Ecto neural progenitor cell (in vitro differentiated cells): ENCODE measurements at places on chromosomes 3 and 15.

DNA sequence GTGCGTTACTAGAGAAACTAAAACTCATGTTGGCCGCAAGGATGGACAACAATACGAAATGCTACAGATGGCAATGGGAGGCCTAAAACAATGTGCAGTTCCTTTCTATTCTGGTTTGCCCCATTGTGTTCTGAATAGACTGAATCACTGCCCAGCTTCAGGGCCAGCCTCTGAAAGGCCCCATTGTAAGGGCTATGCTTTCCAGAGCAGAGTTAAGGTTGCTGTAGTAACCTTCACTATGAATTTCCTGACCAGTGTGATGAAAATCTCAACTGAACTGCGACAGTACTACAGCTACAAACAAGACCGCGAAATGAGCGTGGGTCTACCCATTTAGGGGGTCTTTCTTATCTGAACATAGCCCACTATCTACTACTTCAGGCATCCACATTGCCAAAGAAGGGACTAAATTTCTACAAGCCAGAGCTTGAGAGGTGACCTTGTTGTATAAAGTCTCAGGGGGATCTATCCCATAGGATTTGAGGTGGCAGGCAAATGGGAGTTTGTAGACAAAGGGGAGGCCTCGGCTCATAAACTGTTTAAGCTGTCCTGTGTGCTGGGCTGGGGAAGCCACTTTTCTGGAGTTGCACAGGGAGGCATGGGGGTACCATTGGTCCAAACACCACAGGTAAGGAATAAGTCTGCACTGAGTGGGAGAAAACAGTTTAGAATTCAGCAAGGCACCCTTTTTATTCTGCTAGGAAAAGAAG lies 80.1 kb downstream of the MYO1E start:
- no peak for DNase-seq

DNA sequence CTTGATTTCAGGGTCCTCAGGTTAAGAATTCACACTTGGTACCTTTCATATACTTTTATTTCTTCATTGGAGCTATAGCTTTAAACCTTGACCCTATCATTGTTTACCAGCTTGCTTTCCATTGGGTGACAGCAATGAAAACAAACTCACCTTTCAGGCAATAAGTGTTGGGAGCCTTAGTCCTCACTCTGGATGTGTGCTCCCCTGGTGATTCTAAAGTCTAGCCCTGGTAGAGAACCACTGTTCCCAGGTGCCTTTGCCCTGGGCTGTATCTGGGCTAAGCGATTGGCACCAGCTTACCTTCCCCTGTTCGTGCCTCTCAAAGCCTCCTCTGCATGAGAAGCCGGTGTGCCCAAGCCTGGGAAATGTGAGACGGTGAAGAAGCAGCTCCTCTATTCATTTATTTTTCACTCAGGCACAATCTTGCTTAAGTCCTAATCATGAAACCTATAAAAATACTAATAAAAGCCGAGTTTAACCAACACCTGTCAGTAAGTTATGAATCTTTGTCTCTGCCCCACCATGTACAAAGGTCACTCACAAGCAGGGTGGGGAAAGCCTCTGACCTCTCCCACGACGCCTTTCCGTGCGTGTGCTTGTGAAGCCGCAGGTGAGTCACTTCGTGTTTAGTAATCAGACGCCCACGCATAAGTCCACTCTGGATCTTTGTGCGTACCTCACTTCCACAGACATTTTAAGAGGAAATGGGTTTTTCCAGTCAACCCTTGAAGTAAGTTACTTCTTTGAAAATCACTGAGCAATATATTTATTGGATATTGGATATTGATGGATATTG lies 12.8 kb upstream of the ARRDC4 start:
- no peak for DNase-seq

DNA sequence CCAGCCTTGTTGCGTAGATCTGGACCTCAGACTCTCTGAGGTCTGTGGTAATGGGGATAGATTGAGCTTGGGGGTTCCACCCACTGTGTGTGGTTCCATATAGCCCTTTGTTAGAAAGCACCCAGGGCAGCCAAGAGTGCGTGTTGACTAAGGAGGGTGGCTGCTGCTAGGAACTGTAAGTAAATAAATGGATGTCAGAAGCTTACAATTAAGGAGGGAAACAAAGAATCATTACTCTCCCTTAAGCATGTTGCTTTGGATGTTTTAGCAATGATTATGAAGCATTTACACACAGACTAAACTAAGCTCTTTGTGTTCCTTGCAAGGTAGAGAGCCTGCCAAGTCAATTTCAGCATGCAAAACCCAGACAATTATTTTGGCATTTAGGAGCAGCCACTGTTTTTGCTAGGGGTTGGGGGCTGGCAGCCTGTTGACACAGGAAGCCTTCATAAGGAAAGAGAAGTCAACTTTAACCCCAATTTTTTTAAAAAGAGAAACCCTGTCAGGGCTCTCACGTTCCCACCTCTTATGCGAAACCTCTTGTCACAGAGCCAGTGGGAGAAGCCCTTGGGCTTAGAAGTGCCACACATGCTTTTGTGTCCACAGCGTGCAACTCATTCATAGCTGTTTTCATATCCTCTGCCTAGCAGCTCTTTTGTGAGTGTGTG lies 127.8 kb downstream of the CMSS1 start:
- DNase-seq, result no peak

DNA sequence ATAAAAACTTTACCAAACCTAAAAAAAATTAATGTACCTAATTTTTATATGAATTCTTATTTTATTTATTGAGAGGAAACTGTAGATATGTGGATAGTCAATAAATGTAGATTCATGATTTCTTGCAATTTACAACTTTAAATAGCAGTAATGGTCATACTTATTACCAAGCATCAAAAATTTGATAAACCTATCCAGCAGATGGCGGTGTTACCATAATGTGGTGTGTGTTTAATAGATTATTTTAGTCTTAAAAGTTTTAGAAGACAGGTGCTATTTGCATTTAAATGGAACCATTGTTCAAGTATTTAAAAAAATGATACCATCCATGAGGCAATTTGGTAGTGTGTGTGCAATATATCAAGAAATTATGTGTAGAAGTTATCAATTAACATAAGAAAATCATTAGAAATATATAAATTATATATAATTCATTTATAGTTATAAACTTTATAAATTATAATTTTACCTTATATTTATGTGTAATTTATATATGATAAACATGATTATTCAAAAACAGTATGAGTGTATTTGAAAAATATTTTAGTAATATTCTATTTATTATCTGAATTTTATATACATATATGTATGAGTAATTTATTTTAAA lies 176.0 kb upstream of the BCHE start:
- no peak for DNase-seq

- DNase-seq, result no peak
Observed at GRCh38 chr15:86892774-86893449, 813.2 kb downstream of the AGBL1 start.

DNA sequence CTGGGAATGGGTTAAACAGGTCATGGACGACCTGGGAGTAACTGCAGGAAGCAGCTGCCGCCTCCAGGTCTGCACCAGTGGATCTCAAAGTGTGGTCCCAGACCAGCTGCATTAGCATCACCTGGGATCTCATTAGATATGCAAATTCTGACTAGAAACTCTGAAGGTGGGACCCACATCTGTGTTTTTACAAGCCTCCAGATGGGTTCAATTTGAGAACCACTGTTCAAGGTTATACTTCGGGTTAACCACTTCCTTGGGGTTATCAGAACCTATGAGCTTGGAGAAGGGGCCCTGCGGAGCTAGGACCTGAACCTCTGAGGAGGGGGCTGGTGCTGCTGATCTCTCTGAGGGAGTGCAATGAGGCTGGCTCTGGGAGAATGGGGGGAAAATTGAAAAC lies 324.8 kb upstream of the CTDSPL start:
- DNase-seq, result no peak

- DNase-seq, result no peak
Observed at GRCh38 chr3:142863010-142863817, 25.7 kb downstream of the PCOLCE2 start.

- DNase-seq, result no peak
Observed at GRCh38 chr3:42683875-42684598, 1.3 kb upstream of the KLHL40 start.

DNA sequence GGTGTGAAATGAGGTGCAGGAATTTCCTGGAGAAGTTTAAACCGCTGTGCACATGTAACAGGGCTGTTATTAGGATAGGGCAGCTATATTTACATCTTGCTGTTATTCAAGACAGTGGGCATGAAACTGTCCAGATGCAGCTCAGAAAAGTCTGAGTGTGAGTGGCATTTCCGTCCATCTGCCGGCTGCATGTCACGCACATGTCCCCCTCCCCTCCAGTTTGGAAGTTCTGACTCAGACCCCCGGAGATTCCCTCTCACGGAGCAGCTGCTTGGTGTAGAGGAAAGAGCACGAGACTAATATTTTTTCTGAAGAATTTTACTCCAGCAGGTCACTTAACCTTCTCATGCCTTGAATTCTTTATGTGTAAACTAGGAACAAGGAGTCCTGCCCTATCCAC lies 69.8 kb downstream of the FEM1B start:
- no peak for DNase-seq

DNA sequence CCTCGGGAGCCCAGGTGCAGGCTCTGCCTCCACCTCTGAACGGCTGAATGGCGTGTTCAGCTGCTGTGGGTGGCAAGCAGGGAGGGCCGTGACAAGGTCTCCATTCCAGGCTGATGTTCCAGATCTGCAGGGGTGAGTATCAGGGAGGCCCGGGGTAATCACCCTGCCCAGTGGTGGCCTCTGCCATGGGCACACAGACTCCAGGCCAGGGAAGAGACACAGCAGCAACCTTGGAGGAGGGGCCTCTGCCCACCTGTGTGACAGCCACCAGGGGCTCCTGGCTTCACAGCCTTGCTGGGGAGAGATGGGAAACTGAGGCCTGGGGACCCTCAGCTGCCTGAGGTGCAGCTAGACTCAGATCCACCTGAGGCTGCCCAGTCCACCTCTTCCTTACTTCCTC lies 25.6 kb upstream of the ACAD9 start:
- no peak for DNase-seq

GRCh38 chr3:194739498-194740284 lies 54.0 kb downstream of the FAM43A start:
- DNase-seq, result no peak

GRCh38 chr3:14179114-14179465 lies 473 bp downstream of the LSM3 start:
- DNase-seq, result no peak

DNA sequence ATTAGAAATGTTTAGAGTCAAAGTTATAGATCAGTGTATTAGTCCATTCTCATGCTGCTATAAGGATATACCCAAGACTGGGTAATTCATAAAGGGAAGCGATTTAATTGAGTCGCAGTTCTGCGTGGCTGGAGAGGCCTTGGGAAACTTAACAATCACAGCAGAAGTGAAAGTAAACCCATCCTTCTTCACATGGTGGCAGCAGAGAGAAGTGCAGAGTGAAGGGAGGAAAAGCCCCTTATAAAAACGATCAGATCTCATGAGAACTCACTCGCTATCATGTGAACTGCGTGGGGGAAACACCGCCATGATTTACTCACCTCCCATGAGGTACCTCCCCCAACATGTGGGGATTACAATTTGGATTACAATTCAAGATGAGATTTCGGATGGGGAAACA lies 871.5 kb downstream of the DIPK2A start:
- no peak for DNase-seq

DNA sequence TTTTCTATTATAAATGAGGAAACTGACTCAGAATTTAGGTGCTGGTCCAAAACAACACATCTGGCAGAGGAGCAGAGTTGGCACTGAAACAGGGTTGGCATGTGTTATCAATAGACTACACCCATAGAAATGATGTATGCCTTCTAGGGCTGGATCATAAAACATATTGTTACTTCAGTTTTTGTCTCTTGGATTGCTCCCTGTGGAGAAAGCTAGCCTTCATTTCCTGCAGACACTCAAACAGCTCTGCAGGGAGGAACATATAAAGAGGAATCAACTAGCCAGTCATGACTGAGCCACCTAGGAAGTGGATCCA lies 507 bp upstream of the MRPL3 start:
- no peak for DNase-seq

- DNase-seq, result no peak
Observed at GRCh38 chr3:61847784-61848462, 286.6 kb downstream of the PTPRG start.

GRCh38 chr3:164459521-164460151 lies 618.7 kb downstream of the SI start:
- DNase-seq, result no peak

DNA sequence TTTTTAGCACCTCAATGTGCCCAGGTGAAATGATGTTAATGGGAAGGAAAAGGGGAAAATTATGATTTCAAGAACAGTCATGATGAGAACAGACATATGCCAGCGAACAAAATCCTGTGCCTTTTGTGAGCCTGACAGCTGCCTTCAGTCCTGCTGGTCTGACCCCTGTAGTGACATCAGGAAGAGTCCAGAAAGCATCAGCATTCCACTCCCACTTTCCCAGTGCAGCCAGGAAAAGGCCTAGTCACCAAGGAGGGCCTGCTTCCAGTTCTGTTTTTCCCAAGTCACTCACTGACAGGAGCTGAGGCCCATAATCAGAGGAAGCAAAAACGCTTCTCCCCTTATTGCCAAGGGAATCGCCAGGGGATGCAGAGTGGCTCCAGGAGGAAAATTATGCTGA lies 218.4 kb downstream of the ABHD5 start:
- DNase-seq, result no peak

- DNase-seq, result peak; percentile 60
Observed at GRCh38 chr3:2513986-2514385, 415.3 kb downstream of the CNTN4 start.

- no peak for DNase-seq
Observed at GRCh38 chr3:149723781-149724180, 28.5 kb downstream of the COMMD2 start.

GRCh38 chr3:11915621-11916424 lies 69.1 kb upstream of the TAMM41 start:
- DNase-seq, result peak; percentile 50

GRCh38 chr15:64856429-64857145 lies 14.9 kb downstream of the PLEKHO2 start:
- DNase-seq, result peak; percentile 68

- no peak for DNase-seq
Observed at GRCh38 chr15:81334768-81335435, 11.0 kb upstream of the STARD5 start.

GRCh38 chr3:112718967-112719366 lies 78.0 kb upstream of the CCDC80 start:
- DNase-seq, result no peak

- DNase-seq, result no peak
Observed at GRCh38 chr15:80831606-80832224, 52.5 kb downstream of the CEMIP start.

GRCh38 chr3:34073111-34073510 lies 274.7 kb downstream of the PDCD6IP start:
- DNase-seq, result no peak

GRCh38 chr15:70602281-70602680 lies 161.1 kb downstream of the UACA start:
- no peak for DNase-seq

- DNase-seq, result no peak
Observed at GRCh38 chr15:29988701-29989100, 94.1 kb upstream of the GOLGA8J start.

- no peak for DNase-seq
Observed at GRCh38 chr3:39569095-39569494, 101.6 kb downstream of the MOBP start.

- DNase-seq, result no peak
Observed at GRCh38 chr15:48324949-48325348, 6.3 kb upstream of the DUT start.
